Stimulated activated CD8-positive, alpha-beta memory T cell treated with anti-CD3 and anti-CD28 coated beads, Interleukin-15, amount 100 ng/mL, for 1 hour (primary cell): ENCODE measurements at places on chromosomes 2 and 18.

GRCh38 chr2:65045651-65046050 lies 10.6 kb upstream of the CEP68 start:
- no peak for DNase-seq

GRCh38 chr2:62814123-62814522 lies 108.6 kb downstream of the EHBP1 start:
- DNase-seq: no peak

GRCh38 chr2:168552450-168552856 lies 96.4 kb downstream of the CERS6 start:
- DNase-seq: no peak

DNA sequence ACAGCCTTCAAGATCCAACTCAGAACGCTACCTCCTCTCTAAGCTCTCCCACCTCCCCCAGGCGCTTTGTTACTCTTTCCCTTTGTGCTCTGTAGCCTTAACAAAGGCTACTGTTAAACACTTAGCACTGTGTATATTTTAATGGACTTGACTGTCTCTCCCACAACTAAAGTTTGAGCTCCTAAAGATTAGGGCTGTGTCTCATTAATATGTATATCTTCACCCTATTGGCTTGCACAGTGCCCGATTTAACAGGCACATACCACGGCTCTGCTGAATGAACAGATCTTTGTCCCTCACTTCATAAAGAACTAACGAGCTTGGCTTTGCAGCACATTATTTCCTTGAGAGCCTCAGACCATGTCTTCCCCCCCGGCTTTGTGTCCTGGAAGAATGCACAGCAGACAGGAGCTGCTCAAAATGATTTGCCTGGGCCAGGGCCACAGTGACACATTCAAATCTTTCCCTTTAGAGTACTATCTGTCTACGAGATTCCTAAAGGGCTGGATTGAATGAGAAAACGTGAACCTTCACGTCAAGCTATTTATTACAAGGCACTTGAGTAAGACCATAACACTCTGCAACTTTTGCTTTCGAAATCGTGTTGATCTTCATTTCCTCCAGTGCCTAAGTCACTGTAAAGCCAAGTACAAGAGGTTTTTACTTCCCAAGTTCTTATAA lies 22.1 kb downstream of the ABHD3 start:
- DNase-seq: no peak

DNA sequence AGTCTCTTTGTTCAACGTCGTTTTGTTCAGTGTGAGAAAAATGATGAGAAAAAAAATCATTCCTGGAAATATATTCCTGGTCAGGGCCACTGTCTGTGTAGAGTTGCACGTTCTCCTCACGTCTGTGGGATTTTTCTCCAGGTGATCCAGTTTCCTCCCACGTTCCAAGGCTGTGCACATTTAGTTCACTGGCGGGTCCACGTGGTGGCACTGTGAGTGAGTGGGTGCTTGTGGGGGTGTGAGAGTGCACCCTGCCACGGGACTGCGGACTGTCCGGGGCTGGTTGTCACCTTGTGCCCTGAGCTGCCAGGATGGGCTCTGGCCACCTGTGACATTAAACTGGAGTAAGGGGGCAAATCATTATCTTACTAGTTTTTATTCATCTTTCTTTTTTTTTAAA lies 30.3 kb upstream of the ACYP2 start:
- DNase-seq: no peak

DNA sequence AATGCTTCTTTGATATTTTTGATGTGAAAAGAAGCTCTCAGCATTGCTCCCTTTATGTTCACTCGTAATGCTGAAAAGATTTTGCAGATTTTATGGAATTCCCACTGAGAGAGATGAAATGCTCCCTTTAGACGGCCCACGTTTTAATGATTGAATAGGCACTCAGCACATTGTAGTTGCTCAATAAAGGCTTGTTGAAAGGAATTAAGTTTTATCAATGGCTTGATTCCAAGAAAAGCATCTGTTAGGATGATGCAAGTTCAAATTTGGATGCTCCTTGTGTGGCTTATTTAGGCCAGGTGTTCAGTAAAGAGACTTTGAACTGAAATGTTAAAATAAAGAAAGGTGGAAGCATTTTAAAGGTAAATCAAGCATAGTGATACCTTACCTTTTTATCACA lies 725.1 kb downstream of the EPHA4 start:
- no peak for DNase-seq

GRCh38 chr2:168841445-168841844 lies 39.0 kb downstream of the NOSTRIN start:
- DNase-seq: no peak

DNA sequence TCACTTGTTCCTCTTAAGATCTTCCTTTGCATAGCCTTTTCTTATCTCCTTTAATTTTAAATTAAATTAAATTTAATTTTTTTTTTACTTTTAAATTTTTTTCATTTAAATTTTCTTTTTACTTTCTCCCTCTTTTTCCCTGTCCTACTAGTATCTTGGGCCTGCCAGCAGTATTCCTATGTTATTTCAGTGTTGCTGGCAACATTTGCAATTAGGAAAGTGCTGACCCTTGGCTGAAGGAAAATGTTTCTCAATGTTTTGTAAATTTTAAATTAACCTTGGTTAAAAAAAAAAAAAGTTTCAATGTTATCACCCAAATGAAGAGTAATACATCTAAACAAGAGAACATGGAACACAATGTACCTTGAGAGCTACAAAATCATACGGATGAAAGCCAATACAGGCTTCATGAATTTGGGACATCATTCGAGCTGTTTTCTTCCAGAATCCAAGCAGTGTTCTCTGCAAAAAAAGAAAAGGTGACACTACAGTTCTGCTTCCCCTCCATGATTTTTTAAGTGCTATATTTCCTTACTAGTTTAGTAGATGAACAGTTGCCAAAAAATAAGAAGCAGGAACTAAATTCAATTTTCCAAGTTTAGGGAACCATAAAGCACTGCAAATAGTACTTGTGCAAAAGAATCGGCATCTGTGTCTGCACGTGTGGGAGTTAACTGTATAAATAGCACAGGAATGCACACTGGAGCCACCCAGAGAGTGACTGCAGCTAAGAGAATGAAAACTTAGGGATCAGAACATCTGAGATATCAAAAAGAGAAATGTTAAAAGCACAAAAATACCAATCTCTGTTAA lies 55.8 kb downstream of the ICA1L start:
- DNase-seq: no peak

DNA sequence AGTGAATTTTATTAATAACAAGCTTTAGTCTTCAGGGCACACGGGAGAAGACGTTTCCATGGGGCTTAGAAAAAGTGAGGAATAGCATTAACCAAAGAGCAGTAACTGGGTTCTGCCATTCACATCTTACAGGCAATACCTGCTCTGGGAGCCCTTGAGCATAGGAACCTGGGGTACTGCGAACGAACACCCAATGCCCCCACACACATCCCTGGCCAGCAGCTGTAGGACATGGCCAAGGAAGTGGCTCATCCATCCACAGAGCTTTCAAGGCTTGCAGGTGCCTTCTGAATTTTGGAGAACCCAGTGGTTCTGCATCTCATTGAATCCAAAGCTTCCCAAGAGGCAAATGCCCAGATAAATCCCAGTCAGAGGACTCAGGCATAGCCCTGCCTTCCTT lies 152.2 kb downstream of the MYT1L start:
- DNase-seq: no peak
